ENCODE measurements at places on chromosomes 4 and X. TPM values are rescaled to one million over a fixed set of nuclear protein-coding genes. Genes with fewer than 3 reads are reported as not detected.

DNA sequence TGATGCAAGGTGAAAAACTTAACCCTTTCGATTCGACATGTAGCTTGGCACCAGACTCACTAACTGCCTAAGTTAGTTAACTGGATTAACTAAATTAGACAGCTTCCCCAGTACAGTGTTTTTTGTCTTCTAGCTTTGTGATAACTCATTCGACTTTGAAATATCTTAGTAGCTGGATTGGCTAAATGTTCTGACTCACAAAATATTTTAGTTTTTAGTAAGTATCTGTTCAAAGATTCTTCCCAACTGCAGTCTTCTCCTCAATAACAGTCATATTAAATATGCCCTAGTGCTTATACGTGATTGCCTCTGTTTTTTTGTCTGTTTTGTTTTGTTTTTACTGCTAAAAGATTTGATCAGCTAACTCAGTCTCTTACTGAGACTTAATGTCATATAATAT, 102.9 kb downstream of the KCNIP4 start:
- DNase-seq: no peak

DNA sequence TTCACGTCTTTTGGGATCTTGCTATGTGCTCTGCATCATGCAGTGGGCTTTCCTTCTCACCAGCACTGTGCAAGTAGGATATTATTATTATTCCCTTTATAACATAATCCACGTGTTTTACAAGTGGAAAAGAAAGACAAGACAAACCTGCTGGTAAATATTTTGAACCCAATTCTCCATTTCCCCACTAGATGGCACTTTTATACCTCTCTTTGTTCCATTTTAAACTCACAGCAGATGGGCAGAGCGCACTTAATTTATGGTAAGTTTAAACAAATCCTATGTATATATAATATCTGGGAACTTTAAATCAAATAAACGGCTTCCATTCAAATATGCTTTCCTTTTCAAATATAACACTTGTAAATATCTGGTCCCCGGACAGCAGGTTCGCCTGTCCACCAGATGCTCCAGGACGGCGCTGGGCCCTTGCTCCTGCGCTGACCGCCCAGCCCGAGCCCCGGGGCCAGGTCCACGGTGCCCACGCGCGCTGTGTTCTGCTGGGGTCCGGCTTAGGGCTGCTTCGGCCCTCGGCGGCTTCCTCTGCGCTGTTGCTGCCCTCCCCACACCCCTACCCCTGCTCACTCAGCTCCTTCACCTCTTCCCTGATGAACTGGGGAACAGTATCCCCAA, 31.1 kb downstream of the F11 start:
- no peak for DNase-seq

- DNase-seq: no peak
Observed at GRCh38 chr4:173289353-173289727, 44.8 kb downstream of the HMGB2 start.

- no peak for DNase-seq
Observed at GRCh38 chrX:153397256-153397960, 3.7 kb downstream of the PNMA6E start.

DNA sequence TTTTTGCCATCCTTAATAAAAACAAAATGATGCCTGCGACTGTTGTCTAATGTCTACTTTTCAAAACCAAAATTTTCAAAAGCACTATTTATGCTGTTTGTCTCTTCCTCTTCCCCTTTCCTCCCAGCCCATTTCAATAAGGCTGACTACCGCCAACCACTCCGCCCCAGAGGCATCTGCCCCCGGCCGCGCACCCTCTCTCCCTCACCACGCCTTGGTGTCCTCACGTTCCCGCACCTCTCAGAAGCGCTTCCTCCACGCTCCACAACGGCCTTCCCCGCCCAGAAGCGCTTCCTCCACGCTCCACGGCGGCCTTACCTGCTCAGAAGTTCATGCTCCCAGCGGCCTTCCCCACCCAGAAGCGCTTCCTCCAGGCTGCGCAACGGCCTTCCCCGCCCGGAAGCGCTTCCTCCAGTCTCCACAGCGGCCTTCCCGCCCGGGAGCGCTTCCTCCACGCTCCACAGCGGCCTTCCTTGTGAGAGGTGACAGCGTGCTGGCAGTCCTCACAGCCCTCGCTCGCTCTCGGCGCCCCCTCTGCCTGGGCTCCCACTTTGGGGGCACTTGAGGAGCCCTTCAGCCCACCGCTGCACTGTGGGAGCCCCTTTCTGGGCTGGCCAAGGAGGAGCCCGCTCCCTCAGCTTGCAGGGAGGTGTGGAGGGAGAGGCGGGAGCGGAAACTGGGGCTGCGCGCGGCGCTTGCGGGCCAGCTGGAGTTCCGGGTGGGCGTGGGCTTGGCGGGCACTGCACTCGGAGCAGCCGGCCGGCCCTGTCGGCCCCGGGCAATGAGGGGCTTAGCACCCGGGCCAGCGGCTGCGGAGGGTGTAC, 490.4 kb upstream of the ZFP42 start:
- DNase-seq: no peak

DNA sequence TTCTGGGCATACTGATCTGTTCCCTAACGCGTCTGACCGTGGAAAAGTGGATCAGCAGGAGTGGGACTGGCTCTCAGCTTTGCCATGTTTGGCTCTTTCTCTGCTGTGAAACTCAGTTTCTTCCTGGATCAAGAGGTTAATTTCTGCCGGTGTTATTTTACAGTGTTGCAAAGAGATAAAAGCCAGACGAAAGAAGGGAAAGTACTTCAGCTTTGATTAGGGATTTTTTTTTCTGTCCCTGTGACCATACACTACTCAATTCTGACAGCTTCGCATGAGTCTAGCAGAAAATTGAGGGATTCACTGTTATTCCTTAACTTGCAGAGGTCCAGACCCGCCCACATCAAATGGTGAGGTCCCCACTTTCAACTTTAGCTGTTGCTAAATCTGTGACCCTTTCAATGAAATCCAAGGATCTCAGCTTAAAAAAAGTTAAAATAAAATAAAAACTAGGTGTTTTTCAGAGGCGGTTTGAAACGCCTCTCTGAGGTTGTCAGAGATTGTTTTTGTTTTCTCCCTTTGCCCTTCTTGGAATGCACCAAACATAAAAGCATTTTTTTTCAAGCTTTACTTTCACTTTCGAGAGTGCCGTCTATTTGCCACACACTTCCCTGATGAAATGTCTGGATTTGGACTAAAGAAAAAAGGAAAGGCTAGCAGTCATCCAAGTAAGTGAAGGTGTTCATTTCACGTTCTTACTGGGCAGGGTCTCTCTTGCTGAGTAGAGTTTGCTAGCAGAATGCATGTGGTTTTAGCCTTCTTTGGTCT, at the start of gene TLR3:
Gene TLR3 (plus strand): TSS at position 576 of the 768 bp plus-strand sequence. CDS start 7,464 bp downstream, outside the sequence.
- DNase-seq: no peak

DNA sequence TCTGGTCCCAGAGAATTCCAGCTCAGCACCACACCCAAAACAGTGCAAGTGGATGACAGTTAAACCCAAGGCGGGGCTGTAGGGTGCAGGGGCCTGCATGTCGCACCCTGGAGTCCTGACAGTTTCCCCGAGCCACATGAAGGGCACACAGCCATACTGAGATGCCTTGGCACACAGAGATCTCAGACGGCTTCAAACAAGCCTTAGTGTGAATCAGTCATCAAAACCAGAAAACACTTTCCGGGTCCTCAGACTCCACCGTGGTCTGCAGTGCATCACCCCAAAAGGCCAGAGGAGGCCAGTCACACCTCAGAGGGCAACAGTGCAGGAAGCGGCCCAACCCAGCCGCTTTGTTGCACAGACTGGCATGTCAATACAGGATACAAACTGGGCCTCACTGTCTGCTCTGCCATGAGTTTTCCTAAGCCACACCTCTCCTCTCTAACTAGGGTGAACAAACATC, 64.6 kb upstream of the ENPP6 start:
- no peak for DNase-seq

- no peak for DNase-seq
Observed at GRCh38 chrX:74262452-74263209, 41.3 kb upstream of the ZCCHC13 start.

DNA sequence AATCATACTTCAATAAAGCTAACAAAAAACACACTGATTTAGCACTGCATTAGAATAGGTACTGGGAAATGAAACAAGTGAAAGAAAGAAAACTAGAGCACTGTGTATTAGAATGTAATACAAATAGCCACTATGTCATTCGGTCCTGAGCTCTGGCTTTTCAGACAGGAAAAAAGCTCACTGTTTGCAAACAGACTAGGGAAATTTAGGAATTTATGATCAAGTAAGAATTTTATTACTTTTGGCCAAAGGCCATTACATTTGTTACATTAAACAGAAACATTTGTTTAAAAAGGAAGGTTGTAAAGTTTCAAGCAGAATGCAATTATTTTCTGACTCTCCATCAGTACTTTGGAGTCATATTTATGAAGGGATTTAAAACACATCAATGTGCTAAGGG, 68.7 kb downstream of the KLHL8 start:
- no peak for DNase-seq

- no peak for DNase-seq
Observed at GRCh38 chrX:136768469-136769084, 12.2 kb downstream of the ARHGEF6 start.

The BMP3 gene
- not detected for total RNA-seq

The TMEM31 gene
- not detected for total RNA-seq

Data from esophagus squamous epithelium (tissue), 5 donors.